ENCODE measurements at places on chromosomes 2 and 18.
A peak's percentile ranks its signal among the peaks of the same experiment; 100 is the strongest.

- DNase-seq, result no peak
Measured at GRCh38 chr18:54392543-54393023, 34.9 kb downstream of the C18orf54 start.

DNA sequence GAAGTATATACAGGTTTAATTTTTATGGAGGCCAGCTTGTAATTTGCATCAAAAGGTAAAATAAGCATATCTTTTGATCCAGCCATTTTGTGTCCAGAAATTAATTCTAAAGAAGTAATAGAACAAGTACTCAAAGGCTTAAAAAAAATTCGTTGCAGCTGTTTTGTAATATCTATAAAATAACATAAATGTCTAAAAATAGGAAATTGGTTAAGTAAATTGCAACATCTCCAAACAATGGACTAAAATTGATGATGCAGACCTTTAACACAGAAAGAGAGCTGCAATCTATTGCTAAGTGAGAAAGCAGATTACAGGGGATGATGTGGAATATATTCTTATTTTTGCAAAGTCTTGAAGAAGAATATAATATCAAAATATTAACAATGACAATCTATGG, 19.4 kb downstream of the AAK1 start:
- DNase-seq, result no peak

- DNase-seq, result no peak
Measured at GRCh38 chr18:75076286-75076685, 132.7 kb downstream of the PTGR3 start.

GRCh38 chr18:50967714-50968661, at the start of gene ELAC1:
Gene ELAC1, plus strand, starts transcription at chr18:50968040. Its CDS starts 6,365 bp downstream, at chr18:50974405.
- peak; percentile 77 for DNase-seq

GRCh38 chr2:9160732-9161131, 45.9 kb upstream of the ASAP2 start:
- DNase-seq, result no peak

GRCh38 chr18:55310044-55310676, 277.8 kb downstream of the TCF4 start:
- DNase-seq, result no peak

GRCh38 chr2:133810559-133810958, 242.3 kb upstream of the NCKAP5 start:
- no peak for DNase-seq

- no peak for DNase-seq
Measured at GRCh38 chr2:147198651-147199171, 646.1 kb upstream of the ACVR2A start.

- DNase-seq, result no peak
Measured at GRCh38 chr18:57149531-57149930, 2.6 kb downstream of the BOD1L2 start.

DNA sequence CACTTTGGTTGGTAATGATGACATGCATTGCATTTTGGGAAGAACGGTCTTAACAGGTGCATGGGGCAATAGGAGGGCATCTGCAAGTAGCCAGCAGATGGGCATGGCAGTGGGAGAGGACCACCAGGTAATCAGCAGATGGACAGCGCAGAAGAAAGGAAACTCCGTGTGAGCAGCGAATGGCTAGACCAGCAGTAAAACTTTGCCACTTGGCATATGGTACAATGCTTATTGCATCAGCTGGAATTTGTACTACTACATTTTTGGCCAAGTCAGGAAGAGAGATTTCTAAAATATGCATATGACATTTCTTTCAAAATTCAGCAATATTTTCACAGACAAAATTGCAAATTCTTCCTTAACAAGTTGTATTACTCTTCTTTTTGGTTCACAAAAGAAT, 768.5 kb downstream of the LRP1B start:
- no peak for DNase-seq

DNA sequence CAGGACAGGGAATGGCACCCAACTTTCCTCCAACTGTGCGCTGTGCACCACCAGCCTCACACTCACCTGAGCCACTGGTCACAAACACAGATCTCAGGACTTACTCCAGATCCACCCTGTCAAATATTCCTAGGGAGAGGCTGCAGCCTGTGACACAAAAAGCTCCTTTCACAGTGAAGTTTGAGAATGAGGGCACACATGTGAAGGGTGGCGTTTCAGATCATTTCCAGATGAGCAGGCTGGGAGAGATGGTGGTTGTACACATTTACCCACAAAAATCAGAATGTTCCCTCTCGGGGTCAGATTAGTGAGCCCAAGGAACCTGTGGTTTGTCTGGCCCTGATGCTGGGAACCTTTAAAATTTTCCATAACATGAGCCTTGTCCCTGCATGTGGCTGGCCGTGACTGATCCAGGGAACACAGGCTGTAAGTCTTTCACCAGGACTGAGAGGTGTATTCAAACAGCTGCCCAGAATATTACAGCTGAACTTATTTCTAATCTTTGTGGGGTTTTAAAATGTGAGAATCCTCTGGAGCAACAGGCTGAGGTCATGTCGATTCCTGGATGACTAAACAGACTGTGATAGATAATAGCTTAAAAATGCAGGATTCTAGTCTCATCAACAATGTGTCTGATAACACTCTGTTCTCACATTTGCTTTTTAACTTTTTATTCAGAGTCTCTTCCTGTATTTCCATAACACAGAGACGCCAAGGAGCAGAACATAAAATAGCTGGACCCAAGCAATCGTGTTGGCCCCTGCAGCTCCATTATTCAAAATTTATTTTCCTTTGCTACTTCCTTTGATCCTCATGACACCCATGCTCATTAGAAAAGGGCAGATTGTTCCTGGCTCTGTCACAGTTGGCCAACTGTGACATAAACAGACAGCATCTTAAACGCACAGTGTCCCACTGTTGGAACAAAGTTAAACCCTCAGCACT, 35.5 kb downstream of the IL1R2 start:
- DNase-seq, result no peak

DNA sequence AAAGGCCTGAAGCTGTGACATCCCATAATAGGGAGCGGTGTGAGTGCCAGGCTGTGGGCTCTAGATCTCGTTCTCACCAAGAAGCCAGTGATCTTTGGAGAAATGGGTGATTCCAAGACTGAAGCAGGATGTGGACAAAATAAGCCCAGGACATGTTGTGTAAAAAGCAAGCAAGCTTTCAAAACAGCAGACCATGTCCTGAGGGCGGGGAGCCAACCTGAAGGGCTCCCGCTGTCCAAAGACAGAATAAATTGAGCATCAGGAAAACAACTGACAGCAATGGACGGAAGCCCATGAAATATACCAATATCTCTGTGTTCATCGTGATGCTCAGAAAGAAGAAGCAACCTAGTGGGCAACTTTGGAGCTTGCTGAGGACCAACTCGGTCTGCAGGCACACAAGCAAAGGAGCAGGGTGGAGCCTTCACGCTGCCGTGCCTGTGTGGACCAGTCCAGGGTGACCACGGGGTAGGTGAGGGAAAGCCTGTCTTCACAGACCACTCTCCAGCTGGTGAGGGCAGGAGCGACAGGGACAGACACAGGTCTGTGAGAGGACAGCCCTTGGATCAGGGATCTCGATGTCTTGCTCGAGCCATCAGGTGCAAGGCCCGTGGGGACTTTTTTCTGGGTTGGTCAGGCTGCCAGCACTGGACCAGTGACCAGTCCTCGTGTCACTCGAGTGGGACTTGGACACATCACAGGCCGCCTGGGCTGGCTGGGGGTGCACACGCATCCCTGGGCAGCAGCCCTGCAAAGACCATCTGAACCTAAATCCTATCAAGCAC, 21.5 kb downstream of the MTERF4 start:
- DNase-seq, result no peak

DNA sequence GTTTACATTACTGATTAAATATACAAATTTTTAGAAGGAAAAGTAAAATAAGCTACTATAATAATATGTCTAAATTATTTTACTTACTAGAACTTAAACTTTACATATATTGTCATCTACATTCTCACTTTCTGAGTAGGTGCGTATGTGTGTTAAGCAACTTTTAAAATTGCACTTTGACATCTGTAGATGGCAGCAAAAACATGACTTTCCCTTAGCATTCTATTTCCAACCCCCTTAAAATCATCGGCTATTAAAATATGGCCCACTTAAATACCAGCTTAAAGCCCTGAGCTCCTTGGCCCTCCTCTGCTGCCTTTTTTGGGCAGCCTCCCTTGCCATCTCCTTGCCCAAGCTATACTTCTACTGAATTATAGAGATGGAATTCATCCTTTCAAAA, 78.0 kb downstream of the UPP2 start:
- DNase-seq, result no peak

DNA sequence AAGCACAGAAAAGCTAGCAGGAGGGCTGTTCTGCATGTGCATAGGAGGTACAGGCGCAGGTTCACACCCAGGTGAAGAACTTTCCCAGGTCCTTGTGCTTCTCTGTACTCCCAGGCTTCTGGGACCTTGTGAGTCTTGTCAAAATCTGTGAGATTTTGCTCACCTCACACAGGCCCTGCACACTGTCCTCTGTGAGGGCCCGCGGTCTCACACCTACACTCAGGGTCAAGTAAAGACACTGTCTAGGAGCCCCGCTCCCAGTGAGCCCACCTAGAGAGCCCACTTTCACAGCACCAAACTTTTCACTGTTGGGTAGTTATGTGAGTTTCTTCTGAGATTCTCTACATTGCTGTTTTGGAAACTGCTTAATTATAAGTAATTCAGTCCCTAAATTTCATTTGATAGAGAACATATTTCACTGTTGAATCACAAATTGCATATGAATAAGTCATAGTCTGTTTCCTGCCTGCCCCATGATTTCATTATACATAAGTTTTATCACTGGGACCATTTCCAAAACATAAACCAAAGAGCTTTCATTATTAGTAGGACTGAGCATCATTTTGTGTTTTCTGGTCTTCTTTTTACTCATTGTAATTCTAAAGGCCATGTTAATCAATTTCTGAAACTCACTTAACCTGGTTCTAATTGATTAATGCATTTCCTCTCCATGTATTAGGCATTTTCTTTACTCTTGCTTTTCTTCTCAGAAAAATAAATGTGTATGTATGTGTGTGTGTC, 234.2 kb upstream of the SPOPL start:
- peak; percentile 3 for DNase-seq

DNA sequence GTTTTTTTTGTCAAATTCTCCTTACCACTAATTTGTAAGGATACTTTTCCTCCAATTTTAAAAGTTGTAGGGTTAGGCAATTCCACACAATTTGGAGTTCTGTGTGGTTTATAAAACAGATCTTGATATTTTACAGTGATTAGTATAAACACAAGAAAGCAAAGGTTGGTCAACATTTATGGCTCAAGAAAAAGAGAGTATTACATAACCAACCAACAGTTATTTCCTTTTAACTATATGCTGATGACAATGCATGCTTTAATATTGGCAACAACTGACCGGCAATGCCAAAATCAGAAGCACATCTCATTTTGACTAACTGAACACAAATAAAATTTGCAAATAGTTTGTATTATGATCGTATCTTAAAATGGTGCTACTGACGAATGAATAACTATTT, 137.2 kb downstream of the CDH2 start:
- no peak for DNase-seq

DNA sequence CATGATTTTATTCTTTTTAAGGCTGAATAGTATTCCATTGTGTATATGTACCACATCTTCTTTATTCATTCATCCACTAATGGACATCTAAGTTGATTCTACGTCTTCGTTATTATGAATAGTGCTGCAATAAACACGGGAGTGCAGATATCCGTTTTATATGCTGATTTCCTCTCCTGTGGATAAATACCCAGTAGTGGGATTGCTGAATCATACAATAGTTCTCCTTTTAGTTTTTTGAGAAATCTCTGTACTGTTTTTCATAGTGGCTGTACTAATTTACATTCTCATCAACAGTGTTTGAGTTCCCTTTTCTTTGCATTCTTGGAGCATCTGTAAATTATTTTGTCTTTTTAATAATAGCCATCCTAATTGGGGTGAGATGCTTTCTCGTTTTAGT, 114.5 kb downstream of the RGPD3 start:
- no peak for DNase-seq

GRCh38 chr2:118121101-118121500, 32.8 kb downstream of the INSIG2 start:
- no peak for DNase-seq

DNA sequence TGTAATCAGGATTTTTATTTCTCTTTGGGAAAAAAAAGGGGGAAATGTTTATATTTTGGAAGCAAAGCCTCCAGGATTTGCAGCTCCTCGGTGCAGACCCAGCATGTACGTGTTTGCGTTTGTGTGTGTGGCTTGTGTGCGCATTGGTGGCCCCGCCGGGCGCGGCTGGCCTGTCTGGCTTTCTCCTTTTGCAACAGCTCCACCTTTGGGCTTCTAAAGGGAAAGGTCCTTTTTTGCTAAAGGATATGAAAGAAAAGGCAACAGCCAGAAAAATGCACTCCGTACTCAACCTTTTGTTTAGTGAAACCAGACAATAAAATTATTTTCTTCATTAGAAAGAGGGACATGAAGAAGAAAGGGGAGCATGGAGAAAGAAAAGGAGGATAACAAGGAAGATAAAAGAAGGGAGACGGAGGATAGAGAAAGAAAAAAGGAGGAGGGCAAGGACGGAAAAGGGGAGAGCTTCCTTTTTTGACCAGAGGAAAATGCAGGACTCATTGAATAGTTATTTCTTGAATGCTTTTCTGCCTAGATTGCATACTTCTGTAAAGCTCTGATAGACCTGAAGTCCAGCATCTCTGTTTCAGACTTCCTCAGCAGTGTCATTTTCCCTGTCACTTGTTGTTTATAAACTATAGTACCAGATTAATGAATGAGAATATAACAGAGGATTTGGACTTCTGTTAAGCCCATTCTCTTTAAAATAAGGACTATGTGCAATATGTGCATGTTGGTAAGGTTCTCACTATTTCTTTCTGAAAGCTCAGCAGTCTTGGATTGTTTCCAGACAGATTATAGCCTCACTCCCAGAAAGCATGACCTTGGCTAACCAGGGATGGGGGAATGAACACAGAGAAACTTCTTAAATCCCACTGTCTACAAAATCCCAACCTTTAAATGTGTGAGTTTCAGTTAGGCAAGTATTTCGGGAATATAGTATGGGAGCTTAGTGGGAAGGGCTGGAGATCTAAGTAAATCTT, 563.1 kb upstream of the PIK3C3 start:
- DNase-seq, result no peak
